ENCODE measurements at places on chromosomes 3 and 15. TPM values are rescaled to one million over a fixed set of nuclear protein-coding genes. Genes with fewer than 3 reads are reported as not detected.

ARGFX gene
- not detected for total RNA-seq

FOXL2NB gene
- total RNA-seq: not detected

DNA sequence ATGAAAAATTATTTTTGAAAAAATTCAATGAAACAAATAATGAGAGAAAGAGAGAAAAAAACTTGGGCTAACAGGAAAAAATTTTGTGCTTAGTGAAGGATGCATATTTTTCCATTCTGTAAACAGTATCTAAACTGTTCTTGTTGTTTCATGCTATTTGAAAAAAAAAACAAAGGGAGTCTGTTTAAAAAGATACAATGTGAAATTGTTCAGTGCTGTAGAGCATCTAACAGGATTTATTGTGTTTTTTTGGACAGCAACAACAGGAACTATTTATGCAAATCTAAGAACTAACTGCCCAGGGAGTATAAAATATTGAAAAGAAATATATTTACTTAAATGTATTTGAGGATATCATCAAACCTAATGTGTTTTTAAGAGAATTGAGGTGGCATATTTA is 55.1 kb downstream of the PEX5L start:
- no peak for DNase-seq

DNA sequence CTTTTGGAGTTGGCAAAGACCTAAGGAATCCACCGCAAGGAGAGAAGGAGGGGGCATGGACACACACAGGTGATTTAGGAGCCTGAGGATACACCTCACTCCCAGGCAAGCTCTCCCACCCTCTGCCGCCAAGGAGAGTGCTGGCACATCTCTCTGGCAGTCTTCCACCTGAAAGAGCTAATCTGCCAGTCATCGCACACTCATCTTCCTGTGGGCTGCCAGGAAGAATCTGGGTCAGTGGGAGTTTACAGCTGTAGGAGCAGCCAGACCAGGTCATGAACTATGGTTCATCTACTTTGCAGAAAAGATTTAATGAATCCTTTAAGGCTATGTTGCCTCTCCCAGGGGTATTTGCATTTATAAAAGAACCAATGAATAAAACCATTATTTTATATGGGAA is 170.6 kb upstream of the TSC22D2 start:
- DNase-seq: no peak

- no peak for DNase-seq
Observed at GRCh38 chr15:58523634-58524033, 91.8 kb downstream of the LIPC start.

- peak; percentile 94 for DNase-seq
Observed at GRCh38 chr3:50238549-50239026, 2.6 kb downstream of the GNAI2 start.

- no peak for DNase-seq
Observed at GRCh38 chr15:85383470-85384148, 3.2 kb downstream of the AKAP13 start.

DNA sequence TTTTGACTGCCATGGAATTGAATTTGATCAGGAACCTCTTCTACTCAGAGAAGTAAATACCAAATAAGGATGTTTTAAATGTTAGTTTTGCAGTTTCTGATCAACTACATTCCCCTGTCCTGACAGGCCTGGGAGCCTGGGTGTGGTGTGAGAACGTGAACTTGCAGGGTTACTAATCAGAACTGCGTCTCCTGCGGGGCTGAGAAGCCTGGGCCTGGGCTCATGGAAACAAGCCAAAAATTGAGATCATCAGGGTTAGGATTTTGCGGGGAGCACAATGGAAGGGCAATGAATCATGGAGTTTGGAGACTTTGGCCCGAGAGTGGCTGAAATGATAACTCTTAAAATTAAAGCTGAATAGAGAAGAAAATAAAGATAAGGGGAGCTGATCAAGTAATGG is 47.8 kb upstream of the C3orf70 start:
- no peak for DNase-seq

DNA sequence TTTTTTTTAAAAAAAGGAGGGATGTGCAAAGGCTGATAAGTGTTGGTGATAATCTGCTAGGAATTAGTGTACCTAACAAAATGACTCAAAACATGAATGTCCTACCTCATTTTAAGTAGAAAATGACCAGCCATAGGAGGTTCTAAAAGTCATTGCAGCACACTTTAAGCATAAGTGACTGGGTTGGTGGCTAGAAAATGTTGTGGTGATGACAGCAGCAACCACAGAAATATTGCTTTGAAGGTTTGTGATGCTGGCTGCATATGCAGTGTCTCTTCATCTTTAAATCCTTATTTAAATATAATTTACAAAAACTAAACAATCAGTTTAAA is 55.2 kb downstream of the CMSS1 start:
- no peak for DNase-seq

GRCh38 chr3:37993460-37993819 is 2.9 kb downstream of the VILL start:
- DNase-seq: no peak

GRCh38 chr3:71051893-71052687 is 531.4 kb downstream of the FOXP1 start:
- DNase-seq: no peak

DNA sequence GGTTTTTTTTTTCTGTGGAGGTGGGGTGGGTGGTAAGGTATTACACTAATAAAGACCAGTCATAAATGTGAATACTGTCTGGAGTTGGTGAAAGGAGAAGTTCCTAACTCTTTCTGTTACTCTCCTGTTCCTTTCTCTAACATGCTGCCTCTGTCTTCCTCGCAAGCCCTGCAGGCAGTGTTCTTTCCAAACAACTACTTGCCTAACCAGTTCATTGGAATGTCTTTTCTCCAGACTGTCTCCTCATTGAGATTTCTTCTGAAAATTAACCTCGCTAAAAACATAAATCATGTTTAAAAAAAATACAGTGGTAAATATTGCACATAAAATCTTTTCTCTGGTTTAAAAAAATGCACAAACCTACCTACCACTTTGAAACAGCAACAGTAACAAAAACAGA is 135.2 kb downstream of the TP63 start:
- DNase-seq: no peak

DNA sequence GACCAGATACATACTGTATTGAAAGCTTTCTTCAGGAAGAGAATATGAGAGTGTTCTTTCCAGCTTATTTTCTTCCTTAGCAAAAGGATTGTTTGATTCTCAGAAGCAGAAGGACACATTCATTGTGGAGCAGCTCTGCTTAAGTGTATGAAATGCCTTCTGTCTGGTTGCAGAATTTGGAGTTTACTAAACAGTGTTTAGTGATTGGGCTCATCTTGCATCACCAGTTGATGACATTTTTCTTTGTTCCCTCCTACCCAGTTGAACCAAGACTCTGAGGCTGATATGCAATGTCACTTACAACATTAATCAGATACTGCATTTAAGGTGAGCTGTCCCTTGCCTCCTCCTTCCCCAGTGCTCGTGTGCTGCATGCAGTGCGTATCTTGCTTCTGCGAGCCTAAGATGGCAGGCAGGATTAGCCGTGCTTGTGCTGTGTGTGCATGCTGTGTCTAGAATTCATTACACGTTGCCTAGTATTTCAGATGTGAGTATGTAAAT is 18.4 kb downstream of the ZBTB38 start:
- DNase-seq: no peak

- no peak for DNase-seq
Observed at GRCh38 chr3:48563382-48563918, at the start of gene UCN2. Gene UCN2 (minus strand): TSS chr3:48563781. CDS start chr3:48563124, 657 bp downstream.

DNA sequence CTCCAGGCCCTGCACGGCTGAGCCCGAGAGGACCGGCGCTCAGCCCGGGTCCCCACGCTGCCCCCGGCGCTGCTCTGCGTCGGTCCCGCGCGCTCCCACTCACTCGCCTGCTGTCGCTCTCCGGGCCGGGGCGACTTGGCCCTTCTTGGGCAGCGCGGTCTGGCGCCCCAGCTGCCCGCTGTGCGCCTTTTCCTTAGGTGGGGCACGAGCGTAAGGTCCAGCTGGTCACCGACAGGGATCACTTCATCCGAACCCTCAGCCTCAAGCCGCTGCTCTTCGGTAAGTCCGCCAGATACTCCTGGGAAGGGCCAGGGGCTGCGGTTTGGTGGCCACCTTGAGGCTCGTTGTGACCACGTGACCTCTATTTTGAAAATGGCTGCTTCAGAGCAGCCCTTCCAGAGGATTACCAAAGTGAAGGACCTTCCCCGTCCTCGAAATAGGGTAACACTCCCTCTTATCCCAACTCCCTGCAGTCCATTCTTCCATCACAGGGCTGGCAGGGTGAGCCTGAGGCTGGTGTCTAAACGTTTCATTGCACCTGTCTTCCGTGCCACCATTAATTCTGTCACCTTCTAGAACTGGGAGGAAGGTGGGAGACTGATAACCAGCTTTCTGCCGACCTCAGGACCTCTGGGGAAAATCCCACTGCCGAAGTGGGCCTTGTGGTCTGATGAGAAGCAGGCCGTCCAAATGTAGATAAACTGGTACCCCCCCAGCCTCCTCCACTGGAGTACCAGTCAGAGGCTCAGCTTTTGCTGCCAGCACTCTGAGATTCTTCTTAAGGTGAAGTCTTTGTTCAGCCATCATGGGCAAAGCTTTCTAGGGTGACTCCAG is 812 bp downstream of the P4HTM start:
- no peak for DNase-seq

- no peak for DNase-seq
Observed at GRCh38 chr15:100761290-100761935, 118.2 kb upstream of the ALDH1A3 start.
